Spinal cord (tissue), 10 donors: ENCODE measurements at places on chromosomes 5 and 9. TPM values are rescaled to one million over a fixed set of nuclear protein-coding genes. Genes with fewer than 3 reads are reported as not detected.

The TRIM7 gene
- total RNA-seq, result 1.9 TPM

The LCN15 gene
- total RNA-seq, result not detected

The SYK gene
- total RNA-seq, result 10.4 TPM

The MOB3B gene
- total RNA-seq, result 11.8 TPM

The SOX30 gene
- total RNA-seq, result 0.22 TPM

The THG1L gene
- total RNA-seq, result 18.0 TPM

The IFNA10 gene
- total RNA-seq, result not detected

The SLC30A5 gene
- 60.6 TPM for total RNA-seq

The PIP5KL1 gene
- total RNA-seq, result 2.7 TPM

The RFX3 gene
- total RNA-seq, result 24.5 TPM

The PCDHAC2 gene
- total RNA-seq, result 6.3 TPM

The GDNF gene
- total RNA-seq, result 0.17 TPM

The CD72 gene
- 1.3 TPM for total RNA-seq

The S1PR3 gene
- 21.2 TPM for total RNA-seq

The HARS2 gene
- total RNA-seq, result 36.6 TPM

The NNT gene
- total RNA-seq, result 79.6 TPM

The DNAI1 gene
- 3.5 TPM for total RNA-seq

The IGFBPL1 gene
- total RNA-seq, result 14.8 TPM

The C5orf24 gene
- total RNA-seq, result 46.2 TPM

The OLFM1 gene
- total RNA-seq, result 125 TPM

The GLRA1 gene
- 39.1 TPM for total RNA-seq

The INSL4 gene
- not detected for total RNA-seq

The LRRC19 gene
- total RNA-seq, result not detected

The PDGFRB gene
- 53.0 TPM for total RNA-seq

The MARVELD2 gene
- 2.4 TPM for total RNA-seq

The SLC6A19 gene
- 0.06 TPM for total RNA-seq

The SPINK6 gene
- not detected for total RNA-seq

The LTC4S gene
- 1.9 TPM for total RNA-seq

The ELOVL7 gene
- 20.5 TPM for total RNA-seq

The PCDHA12 gene
- 3.8 TPM for total RNA-seq

The EQTN gene
- total RNA-seq, result 1.9 TPM

The CAMK4 gene
- total RNA-seq, result 49.1 TPM

The OTULINL gene
- total RNA-seq, result 35.0 TPM

The TRIO gene
- 175 TPM for total RNA-seq
